ENCODE measurements at places on chromosomes 3 and 15. TPM values are rescaled to one million over a fixed set of nuclear protein-coding genes. Genes with fewer than 3 reads are reported as not detected.

The TRAT1 gene
- not detected for polyA plus RNA-seq

GRCh38 chr3:25493246-25493645 lies 65.2 kb downstream of the RARB start:
- DNase-seq, result no peak

DNA sequence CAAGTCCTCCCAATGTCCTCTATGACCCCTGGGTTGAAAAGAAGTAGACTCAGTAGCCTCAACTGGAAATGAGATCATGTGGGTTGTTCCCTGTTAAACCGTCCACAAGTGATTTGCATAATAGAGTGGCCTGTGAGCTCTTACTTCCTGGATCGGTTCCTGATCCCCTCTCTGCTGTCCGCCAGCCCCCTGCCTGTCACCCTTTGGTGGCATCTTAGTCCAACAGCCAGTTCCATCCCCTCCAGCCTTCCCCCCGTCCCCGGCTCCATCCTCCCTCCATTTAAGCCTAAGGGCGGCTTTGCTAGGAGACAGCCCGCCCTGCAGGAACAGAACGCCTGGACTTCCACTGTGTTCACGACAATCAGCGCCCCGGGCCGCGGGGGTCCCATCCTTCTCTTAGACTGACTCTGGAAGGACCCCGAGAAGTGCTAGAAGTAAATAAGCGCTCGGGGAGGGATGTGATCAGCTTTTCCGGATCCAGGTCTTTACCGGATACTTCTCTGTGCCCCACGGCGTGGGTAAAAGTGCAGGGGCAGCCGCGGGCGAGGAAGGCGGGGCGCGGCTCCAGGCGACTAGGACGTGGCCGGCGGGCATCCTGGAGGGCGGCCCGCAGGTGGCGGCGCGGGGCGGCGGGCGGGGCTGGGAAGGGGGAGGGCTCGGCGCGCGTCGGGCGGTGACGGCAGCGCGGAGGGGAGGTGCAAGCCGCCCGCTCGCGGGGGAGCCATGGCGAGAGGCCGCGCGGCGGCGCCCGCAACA lies 51.2 kb upstream of the ULK4 start:
- no peak for DNase-seq

DNA sequence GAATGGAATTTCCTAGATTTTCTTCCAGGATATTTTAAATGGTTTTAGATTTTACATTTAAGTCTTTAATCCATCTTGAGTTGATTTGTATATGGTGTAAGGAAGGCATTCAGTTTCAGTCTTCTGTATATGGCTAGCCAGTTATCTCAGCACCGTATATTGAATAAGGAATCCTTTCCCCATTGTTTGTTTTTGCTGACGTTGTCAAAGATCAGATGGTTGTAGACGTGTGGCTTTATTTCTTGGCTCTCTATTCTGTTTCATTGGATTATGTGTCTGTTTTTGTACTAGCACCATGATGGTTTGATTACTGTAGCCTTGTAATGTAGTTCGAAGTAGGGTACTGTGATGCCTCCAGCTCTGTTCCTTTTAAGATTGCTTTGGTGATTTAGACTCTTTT lies 325.7 kb upstream of the EPHA6 start:
- no peak for DNase-seq

- no peak for DNase-seq
These were observed 265.4 kb upstream of the LYSMD4 start for GRCh38 chr15:99998661-99999101.

Measured in BJ (cell line).